8988T (cell line): ENCODE measurements at places on chromosomes 11 and 22.

DNA sequence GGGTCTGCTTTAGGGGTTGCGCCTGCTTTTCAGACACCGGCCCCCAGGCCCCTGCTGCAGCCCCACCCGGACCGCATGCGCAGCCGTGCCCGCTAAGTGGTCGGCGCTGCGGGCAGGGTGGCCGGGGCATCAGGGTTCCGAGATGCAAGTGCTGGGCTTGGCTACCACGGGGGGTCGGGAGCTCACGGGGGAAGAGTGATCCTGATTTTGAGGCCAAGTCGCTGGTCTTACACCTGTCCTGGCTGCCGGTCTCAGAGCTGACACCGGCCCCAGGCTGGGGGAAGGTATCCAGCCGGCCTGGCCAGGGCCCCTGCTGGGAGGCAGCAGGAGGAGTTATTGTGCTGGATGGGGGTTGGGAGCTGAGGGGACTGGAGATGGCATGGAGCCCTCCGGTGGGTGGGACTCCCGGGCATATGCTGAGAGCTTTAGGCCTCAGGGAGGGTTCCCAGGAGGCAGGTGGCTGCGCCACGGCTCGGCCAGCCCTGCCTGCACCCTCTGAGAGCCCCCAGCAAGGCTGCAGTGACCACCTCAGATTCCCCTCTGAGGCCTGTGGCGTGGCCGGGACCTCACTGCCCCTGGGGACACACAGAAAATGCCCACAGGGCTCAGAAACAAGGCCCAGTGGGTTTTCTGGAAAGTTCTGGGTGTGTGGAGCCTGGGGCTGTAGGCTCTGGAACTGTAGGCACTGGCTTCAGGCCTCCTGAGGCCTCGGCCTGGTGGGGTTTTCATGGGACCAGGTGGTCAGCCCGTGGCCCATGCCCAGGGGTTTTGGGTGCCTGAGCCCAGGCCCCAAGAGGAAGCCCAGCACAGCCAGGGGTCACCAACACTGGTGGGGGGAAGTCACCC lies 4.4 kb upstream of the MUC5AC start:
- DNase-seq = peak; percentile 50

GRCh38 chr11:41784513-41785335 lies 325.3 kb upstream of the LRRC4C start:
- no peak for DNase-seq

GRCh38 chr11:104254347-104254746 lies 90.4 kb upstream of the PDGFD start:
- DNase-seq = no peak

GRCh38 chr11:4636962-4637661 lies at the start of gene OR51D1:
OR51D1 (plus strand) TSS chr11:4637477; CDS start chr11:4639791, 2,314 bp downstream.
- DNase-seq = peak; percentile 56

DNA sequence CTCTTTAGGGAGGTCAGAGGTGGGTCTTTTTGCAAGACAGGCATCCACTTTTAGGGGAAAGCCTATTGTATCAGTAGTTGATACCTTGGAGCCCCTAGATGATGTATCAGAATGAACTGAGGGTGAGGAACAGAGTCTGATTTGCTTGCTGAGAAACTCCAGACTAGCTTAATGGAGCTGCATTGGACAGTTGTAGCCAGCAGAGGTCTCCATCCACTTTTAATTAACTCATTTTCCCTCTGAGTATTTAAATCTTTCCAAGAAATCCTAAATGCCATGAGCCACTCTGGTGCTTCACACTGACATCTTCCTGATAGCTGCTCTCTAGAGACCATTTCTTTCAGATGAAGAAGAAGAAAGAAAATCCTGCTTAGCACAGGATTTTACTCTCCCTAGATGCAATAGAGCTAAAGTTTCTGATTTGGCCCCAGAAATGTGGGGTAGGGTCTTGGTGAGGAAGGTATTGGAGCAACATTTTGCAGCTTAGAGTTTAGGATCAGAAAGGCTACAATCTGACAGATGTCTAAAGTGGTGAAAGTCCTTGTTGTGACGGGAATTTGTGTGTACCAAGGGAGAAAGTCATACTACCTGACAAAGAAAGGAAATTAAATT lies 38.0 kb downstream of the EXT2 start:
- no peak for DNase-seq
